Panc1 (cell line): ENCODE measurements at places on chromosomes 7 and 10.

DNA sequence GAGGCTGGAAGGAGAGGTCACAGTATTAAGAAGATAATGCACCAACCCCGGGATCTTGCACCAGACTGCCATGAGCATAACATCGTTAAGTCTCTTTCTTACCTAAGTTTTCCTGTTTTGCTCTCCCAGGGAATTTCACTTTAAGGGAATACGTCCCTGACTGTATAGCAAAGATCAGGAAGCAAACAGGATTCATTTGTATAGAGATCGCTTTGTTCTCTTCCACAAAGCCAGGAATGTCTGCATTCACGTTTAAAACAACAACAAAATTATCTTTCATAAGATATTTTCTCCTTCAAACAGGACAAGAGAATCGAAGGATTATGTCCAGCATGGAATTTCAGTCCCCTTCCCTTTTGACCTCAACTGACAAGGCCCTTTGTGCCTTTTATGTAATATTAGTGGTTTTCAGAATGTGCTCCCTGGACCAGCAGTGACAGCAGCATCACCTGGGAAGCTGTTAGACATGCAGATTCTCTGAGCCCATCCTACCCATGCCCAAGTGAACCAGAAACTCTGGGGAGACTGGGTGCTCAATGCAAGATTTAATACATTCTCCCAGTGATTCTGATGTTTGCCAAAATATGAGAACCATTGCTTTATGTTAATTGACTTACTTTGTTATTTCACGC lies 286.3 kb downstream of the FGFR2 start:
- no peak for DNase-seq

DNA sequence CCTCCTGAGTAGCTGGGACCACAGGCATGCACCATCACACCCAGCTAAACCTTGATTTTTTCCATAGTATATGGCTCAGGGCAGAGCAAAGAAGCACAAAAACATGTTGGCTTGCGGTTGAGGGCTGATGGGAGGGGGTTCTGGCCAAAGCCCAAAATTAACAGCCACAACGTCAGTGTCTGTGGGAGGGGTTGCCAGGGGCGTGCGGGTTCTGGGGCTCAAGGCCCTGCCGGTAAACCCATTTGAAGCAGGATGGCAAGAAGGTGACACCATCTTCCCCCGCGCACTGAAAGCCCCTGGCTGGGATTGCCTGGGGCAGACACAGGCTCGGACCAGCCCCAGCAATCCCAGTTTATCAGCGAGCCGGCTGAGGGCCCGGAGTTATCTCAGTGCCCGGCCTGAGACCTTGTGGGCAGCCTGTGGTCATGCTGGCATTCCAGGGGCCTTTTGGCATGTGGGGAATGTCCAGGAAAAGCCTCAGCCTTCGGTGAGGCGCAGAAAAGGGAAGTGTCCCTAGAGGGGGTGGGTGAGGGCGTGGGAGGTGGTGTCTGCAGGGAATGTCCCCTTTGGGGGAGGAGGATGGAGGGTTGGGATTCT lies 167.7 kb upstream of the TNRC18 start:
- DNase-seq = no peak

GRCh38 chr10:98326621-98327027 lies 58.6 kb upstream of the LOXL4 start:
- no peak for DNase-seq

DNA sequence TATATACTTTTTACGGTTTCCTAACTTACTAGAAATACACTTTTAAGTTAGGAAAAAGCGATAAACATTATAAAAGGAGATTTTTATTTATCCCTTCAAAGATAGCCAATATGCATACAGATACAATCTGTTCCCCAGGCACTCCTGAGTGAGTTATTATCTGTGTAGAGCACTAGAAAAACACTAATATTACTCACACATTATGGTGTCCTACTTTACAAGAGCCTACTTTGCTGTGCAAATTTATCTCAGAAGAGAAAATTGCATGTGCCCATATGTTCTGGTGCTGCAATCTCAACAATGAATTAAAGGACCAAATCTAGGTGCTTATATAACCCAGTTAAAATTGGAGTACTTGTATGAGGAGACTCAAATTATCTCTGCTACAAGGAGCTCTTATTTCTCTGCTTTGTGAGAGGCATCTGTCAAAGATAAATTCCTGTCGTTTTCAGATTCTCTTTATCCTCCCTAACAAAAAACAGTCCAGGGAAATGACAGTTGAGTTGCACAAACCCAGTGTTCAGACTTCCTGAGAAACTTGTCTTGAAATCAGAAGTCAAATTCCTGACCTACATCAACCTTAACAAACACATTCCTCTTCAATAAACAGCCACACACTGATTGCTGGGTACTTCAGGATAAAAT lies 28.9 kb downstream of the CPA1 start:
- DNase-seq = no peak

DNA sequence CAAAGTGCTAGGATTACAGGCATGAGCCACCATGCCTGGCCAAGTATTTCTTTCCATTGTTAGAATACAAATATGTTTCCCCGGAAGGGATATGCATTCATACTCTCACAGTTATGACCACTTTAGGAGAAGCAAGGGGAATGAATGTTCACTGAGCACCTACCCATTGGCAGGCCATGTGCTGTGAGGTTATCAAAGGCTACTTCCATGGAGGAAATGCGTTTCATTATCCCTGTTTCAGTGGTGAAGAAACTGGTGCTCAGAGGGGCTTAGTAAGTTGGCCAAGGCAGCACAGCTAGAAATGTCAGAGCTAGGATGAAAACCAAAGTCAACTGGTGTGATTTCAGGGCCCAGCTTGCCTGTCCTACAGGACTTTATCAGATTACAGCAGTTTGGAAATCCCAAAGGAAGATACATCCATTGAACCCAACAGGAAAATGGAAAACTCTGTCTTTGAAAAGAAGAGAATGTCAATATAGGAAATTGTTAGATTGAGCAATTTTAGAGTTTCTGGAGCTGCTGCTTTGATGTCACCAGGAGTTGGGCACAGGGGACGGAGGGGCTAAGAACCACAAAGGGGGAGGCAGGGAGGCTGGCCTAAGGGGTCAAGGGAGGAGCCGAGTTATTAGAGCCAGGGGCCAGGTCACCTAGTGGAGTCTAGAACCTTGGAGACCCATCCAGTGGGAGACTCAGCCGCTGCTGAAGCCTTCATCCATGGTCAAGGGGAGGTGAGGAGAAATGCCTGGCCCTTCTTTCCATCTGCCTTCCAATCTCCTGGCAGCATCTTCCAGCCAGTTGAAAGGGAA lies 319.8 kb downstream of the FRMD4A start:
- DNase-seq = no peak

DNA sequence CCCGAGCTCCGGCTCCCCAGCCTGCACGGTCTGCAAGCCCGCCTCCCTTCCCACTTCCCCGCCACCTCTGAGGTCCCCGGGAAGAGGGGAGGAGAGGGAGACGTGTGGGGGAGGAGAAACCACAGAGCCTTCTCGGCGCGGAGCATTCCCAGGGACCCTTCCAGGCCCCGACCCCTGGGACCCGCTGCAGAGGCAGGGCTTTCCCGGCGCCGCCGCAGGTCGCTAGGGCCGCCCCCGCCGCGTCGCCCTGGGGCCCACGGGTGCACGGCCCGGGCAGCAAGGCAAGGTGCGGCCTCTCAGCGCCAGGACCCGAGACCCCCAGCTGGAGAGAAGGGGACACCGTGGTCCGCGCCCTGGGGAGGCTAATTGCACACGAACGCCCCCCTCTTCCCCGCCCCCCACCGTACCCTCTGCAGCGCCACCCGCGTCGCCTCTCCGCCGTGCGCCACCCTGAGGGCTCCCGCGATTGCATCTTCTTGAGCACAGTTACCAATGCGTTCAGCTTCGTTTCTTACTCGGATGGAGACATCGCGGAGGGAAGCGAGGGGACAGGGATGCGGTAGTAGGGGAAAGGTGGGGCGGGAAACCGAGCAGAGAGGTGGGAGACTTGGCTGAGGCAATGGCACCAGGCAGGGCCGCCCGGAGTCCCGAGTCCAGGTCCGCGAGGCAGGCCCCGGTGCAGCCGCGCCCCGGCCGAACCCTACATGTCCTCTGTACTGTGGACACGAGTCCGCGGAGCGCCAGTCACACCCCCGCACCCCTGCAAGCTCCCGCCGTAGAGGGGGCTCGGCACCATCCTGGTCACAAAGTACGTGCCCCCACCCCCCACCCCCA lies 28.9 kb downstream of the SKIDA1 start:
- no peak for DNase-seq

DNA sequence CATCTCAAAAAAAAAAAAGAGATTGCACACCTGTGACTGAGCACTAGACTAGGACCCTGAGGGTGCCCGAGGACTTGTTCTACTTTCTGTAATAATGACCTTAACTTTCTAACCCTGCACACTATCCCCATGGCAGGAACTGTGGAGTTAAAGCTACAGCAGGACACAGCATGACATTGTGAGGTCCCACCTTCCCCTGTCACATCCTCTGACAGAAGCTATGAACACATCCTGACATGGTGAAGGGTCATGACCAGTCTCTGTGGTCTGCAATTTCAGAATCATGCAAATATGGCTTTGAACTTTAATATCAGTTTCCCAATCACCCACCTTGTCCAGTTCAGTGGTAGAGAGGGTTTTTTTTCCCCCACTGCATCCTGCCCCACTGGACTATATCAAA lies 18.5 kb upstream of the SAR1A start:
- no peak for DNase-seq

- no peak for DNase-seq
Observed at GRCh38 chr10:12332572-12333379, 16.6 kb upstream of the CAMK1D start.

DNA sequence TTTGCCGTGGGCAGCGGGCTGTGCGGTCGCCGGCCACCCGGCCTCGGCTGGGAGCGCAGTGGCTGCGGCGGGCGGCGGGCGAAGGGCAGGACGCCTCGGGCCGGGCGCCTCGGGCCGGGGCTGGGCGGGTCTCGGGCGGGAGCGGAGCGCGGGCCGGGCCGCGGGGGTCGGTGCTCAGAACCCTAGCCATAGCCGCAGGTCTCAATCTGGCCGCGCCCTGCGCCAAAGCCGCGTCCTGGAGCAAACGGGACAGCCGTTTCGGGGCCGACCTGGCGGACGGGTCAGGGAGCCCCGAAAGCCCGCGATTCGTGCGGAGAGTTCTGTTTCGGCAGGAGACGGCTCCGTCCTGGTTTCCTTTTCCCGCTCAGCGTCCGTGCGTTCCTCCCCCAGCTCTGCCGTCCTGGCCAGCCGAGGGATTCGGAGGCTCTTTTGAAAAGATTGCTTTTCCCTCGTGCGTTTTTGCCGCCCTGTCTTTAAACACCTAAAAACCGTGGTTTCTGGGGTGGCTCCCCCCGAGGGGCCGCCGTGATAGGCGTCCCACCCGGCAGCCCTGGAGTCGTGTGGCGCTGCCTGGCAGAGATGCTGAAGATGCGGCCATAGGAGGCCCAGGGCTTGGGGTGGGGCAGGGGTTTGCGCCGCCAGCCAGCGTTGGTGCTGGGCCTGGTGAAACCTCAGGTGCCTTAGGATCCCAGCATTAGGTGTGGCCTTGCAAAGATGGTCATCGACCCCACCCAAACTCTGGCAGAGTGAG lies 727 bp downstream of the RET start:
- DNase-seq = no peak

DNA sequence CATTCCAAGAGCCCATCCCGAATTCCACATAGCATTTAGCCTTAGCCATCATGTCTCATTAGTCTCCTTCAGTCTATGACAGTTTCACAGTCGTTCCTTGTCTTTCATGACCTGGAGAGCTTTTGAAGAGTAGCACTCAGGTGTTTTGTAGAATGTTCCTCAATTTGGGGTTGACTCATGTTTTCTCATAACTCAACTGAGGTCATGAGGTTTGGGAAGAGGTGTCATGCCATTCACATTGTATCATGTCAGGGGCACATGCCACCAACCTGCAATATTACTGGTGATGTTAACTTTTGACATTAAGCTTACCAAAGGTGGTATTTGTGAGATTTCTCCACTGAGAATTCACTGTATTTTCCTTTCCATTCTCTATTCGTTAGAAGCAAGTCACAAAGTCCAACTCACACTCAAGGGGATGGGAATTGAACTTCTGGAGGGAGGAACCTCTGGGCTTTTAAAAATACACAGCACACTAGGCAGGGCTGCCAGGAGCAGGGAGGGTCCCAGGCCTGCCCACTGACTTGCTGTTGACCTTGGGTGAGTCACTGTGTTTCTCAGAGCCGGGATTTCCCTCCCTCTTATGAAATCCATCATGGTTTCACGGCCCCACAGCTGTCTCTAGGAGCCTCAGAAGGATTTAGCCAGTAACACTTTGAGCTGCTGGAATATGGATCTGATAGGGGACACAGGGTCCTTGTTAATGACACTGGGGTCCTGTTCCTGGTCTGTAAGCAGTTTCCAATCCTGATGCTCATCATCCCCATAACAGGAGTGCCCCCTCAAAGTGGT lies 74.4 kb upstream of the TCF7L2 start:
- DNase-seq = no peak

DNA sequence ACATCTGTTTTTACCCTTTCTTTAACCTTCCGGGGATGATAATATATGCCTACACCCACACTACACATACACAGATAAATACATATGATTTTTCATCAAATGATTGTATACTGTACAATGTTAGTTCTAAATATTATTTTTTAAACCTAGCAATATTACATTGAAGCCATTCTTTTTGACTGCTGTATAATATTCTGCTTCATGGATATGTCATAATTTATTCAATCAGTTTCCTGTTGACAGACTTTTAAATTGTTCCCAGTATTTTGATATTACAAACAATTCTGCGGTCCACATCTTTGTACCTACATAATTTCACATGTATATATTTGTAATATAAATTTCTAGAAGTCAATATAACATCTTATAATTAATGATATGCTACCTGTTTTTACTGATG lies 59.0 kb upstream of the ITGB1 start:
- no peak for DNase-seq
